Renal cortex interstitium (tissue), 15 donors: ENCODE measurements at places on chromosomes 3 and 15.

DNA sequence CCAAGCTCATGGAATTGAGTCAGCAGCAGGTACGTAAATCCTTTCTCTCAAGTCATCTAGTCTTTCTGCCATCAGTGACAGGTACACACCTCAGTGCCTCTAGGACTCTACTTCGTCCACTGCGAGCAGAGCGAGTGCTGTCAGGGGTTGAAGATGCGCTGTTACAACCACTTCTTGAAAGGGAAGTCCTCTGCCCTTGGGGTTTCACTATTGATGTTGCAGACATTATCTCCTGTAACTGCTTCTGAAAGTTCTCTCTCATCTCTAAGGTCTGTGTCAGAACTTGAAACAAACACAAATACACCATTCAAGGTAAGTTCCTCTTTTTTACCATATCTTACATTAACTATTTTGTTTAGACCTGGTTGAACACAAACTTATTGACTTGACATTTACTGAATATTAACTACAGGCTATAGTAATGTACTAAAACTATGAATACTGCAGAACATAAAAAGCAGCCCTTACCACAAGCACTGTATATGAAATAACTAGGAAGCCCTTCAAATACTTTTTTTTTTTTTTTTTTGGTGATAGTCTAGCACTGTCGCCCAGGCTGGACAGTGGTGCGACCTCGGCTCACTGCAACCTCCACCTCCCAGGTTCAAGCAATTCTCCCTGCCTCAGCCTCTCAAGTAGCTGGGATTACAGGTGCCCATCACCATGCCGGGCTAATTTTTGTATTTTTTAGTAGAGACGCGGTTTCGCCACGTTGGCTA, 41.5 kb downstream of the TOPBP1 start:
- no peak for DNase-seq

GRCh38 chr3:169554611-169555010, 108.9 kb downstream of the MECOM start:
- DNase-seq = no peak

GRCh38 chr15:60390231-60390630, 7.6 kb downstream of the ANXA2 start:
- no peak for DNase-seq

- no peak for DNase-seq
Observed at GRCh38 chr3:98599647-98600411, 6.4 kb upstream of the CPOX start.

- DNase-seq = no peak
Observed at GRCh38 chr3:124381575-124382333, 348.5 kb upstream of the UMPS start.

GRCh38 chr3:61627768-61628185, 66.4 kb downstream of the PTPRG start:
- no peak for DNase-seq

DNA sequence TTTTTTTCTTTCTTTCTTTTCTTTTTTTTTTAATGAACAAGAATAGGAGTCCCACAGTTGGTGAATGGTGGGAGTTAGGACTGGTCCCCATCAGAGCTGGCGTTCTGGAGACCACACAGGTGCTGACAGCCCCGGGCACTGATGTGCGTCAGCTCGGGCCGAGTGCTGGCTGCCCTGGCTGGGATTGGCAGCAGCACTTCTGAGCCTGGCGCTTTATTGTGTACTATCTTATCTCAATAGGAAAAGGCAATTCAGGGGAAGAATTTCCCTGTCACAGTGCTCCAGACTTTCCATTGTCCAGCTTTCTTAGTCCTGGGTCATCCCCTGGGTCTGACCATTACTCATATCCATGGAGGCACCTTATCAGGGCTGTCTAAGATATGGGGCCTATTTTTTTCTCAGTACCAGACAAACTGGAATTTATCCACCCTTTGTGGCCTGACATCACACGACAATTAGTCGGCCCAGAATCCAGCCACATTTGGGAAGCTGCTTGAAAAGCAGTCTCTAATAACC, 54.1 kb downstream of the TMEM44 start:
- DNase-seq = no peak

DNA sequence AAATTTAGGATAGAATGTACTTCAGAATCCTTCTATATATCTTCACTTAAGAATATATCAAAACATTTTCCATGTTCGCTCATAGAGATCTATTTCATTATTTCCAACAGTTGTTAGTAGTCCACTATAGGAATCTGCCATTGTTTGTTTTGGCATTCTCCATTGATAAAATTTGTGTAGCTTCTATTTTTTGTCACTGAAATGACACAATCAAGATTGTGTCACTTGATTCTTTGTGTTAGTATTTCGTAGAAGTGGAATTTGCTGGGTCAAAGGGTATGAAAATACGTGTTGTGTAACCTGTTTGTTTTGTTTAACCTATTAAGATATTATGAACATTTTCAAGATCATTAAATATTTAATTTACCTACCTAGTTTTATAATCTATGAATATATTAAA, 15.9 kb upstream of the GPR156 start:
- DNase-seq = no peak

DNA sequence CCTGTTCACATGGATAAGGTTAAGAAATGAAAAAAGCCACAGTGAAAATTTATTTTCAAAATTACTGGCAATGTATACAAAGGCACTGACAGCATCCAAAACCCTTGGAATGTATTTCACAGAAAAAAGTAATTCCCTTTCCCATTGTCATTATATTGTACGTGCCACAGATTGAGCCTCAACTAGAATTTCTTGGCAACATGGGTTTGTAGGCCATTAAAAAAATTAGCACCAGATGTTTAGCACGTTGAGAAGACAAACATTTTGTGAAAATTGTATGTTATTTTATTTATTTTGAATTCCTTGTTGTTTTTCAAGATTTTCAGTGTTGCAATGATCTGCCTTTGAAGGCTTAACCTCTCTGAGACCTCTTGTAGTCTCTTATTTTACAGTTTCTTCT, 76.3 kb upstream of the EPHB3 start:
- no peak for DNase-seq

- DNase-seq = no peak
Observed at GRCh38 chr15:44315126-44315525, 26.6 kb downstream of the GOLM2 start.

DNA sequence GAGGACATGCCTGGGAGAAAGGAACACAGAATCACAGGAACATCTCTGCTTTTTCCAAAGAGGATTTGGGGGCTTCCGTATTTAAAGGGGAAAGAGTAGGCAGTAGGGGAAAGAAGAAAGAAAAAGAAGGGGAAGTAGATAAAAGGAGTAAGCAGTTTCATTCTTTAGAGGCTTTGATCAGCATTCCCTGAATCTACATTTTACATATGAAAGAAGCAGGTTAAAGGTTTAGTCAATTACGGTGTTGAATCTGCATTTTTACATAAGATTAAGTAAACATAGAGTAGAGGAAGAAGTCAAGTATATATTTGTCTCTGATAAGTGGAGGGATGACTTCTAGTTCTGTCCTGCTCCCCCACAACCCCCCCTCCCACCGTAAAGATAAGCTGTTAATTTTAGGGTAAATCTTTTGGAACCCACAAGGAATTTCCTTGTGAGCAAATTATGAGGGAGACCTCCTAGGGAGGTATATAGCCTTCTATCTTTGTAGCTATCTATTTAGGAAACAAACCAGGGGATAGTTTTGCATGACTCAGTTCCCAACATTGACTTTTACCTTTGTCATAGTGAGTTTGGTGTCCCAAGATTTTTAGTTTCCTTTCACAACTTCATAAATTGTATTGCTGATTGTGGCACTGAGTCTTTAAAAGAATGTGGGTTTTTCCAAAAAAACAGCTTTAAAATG, 8.7 kb upstream of the P2RY12 start:
- DNase-seq = no peak

DNA sequence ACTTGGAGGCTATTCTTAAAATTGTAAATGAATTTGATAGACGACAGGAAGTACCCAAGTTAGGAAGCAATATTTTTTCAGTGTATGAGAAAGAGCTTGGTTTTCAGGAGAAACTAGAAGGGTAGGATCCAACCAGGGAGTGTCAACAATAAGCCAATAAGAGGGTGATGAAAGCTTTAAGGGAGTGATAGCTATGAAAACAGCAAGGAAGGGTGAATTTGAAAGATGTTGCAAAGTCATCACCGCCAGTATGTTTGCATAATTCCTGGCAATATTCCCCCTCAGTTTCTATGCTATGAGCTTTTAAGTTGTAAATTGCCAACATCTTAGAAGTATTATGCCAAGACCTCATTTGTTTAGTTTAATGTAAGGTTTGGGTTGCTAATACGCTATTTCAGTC, 11.8 kb upstream of the CSTA start:
- DNase-seq = no peak

- DNase-seq = no peak
Observed at GRCh38 chr3:170270282-170270881, 48.2 kb downstream of the PRKCI start.

GRCh38 chr3:129688271-129688895, 81.9 kb upstream of the PLXND1 start:
- no peak for DNase-seq

DNA sequence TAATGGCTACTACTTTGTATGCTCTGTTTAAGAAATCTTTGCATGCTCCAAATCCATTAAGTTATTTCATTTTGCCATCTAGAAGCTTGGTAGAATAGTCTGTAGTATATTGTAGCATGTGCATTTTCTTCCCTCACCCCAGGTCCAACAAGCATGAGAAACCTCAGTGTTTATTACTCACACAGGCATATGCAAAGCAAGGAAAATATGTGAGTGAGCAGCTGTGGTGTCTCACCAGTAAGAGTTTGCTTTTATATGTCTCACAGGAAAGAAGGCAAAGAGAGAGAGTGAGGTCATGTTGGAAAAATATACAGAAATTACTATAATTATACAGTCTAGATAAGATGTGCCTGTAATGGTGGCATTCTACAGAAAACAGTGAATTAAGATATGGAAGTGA, 312.5 kb downstream of the C3orf38 start:
- DNase-seq = no peak

DNA sequence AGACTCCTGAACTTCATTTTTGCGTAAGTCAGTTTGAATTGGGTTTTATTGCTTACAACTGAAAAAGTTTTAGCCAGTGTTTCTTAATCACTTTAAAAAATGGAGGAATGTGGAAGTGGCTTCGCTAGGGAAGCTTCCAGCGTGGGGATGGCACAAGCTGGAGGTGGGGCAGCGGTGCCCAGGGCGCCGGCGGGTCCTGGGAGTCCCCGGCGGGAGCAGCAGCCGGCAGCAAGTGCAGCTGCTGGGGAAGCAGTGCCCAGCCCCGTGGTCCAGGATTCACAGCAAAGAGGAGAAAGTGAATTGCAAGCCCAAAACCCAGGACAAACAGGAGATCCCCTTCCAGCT, 301.8 kb upstream of the PROK2 start:
- DNase-seq = no peak

GRCh38 chr3:98962951-98963350, 61.5 kb upstream of the DCBLD2 start:
- DNase-seq = no peak

GRCh38 chr15:52292780-52293392, 2.7 kb downstream of the MYO5C start:
- DNase-seq = no peak

DNA sequence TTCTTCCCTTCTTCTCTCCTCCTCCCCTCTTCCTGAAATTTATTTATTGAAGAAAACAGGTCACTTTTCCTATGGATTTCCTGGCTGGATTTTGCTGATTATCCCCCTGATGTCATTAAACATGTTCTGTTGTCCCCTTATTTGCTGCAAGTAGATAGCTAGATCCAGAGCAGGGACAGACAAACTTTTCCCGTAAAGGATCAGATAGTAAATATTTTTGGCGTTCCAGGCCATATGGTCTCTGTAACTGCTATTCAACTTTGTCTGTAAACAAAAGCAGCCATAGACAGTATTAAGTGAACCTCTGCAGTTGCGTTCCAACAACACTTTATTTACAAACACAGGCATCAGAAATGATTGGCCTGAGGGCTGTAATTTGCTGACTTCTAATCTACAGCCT, 241.3 kb downstream of the NEK10 start:
- DNase-seq = no peak

- DNase-seq = no peak
Observed at GRCh38 chr15:101126618-101127505, 125.0 kb downstream of the CHSY1 start.

GRCh38 chr3:98012979-98013378, 22.1 kb downstream of the GABRR3 start:
- DNase-seq = no peak

GRCh38 chr15:38576837-38577236, 12.2 kb upstream of the RASGRP1 start:
- no peak for DNase-seq

DNA sequence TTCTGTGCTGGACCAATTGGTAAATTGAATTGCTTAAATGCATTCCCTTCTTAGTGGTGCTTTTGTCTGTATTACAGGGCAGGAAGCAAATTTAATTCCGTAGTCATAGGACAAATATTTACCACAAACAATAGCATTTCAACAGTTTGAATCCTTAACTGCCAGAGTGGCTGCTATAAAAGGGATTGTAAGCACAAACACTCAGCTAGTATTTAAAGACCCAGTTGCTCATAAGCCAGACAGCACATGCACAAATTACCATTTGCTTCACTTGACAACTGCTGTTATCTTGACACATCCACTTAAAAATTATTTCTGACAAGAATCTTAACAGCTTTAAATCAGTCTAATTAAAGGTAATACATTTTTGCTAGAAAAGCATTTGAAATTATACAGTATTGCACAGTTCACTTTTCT, 490.2 kb upstream of the ADAMTS9 start:
- DNase-seq = no peak

DNA sequence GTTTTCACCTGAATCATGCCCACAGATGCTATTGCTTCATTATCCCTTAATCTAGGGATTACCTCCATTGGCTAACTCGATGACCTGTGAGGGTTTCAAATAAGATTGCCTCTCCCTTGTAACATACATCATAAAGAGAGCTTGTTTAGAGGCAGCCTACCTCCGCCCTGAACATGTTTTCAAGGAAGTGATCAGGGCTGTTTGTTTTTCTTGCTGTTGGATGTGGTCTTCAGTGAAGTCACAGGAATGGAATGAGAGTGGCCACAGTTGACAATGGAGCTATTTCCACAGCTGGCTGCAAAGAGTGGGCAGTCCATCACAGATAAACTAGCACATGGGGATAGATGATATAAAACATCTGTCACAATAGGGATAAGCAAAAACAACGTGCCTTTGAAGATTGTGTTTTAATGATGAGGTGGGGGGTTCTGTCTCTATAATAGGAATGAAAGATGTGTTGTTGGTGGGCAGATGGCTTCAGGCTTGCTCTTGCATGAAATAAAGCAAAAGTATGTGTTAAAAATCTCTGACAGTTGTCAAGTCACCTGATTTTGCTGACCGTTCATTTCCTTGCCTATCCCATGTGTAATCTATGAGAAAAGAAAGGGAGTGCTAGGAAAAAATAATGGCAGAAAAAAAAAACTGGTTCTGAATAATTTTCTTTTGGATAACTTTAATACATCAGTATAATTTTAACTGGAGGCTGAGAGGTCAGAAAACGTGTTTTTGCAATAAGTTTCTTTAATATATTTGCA, 642.3 kb downstream of the RBMS3 start:
- peak; percentile 57 for DNase-seq
